ENCODE measurements at places on chromosomes 3 and 15.

DNA sequence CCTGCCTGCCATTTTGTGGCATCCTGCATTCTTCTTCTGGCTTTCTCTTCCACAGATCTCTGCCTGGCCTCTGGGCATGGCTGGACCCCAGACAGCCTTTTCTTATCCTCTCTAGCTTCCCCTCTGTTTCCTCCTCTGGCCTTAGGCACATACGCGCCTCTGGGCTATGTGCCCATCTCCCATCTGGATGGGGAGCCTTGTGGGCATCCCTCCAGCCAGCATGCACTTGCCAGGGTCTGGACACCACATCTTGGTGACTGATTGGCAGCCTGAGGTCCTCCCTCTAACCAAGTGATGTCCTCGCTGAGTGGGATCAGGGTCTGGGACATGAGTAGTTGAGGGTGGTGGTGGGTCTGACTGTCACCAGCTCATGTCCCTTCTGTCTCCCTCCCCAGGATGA, 12.8 kb downstream of the PLEKHO2 start:
- no peak for DNase-seq

- DNase-seq, result no peak
Observed at GRCh38 chr15:75348034-75348561, 1.3 kb downstream of the NEIL1 start.

GRCh38 chr3:114554731-114555130, 260.9 kb downstream of the TIGIT start:
- DNase-seq, result no peak

DNA sequence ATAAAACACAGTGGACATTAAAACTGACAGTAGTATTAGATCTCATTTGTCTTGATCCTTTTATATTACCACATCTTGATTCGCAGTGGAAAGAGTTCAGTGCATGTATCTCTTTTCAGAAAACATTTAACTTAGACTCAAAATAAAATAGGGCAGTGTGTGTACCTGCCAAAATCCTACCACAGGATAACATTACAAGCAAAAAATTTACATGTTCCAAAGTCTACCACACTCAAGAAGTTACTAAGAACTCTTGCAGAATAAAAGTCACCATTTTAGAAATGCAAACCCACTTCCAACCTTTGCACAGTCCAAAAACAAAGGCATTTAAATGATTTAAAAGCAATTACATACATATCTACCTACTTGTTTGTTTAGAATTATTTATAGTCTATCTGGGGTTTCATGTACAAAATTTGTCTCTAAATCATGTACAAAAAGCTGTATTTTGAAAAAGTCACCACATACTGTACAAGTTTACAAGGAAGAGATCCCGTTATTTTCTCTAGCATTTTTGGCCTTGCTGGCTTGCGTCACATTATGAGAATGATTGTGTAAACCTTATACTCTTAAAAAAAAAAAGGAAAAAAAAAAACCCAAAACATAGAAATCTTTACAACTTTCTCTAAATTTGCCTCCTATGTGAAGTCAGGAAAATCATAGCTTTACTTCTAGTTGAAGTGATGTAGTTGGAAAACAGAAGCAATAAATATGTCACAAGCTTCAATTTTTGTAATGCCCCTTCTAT, 153.8 kb downstream of the ADAM10 start:
- DNase-seq, result no peak

- DNase-seq, result peak; percentile 37
Observed at GRCh38 chr3:119294696-119295671, 801 bp downstream of the ARHGAP31 start.

DNA sequence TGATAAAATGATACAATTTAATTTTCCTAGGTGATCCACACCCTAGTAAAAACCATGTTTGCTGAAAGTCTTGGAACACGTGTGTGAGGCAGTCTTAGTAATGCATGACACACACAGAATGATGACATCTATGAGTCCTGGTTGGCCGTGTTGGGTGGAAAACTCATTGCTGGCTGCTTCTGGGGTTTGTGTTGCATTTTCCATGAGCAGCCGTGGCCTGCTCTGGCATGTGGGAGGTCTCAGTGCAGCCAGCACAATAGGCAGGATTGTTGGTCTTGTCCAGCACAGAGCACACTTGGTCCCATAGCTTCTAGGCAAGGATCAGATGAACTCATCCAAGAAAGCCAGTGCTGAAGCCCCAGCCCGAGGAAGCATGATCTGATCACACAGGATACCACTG, 172.8 kb upstream of the UBE3A start:
- DNase-seq, result no peak
